Activated T-helper 1 cell treated with Interleukin-2 at 50 U/mL for 16 hours (primary cell): ENCODE measurements at places on chromosomes 7 and 10.

GRCh38 chr7:10860516-10860915, 113.2 kb upstream of the PHF14 start:
- DNase-seq, result no peak

GRCh38 chr10:103512166-103512565, 18.7 kb downstream of the NEURL1 start:
- no peak for DNase-seq

DNA sequence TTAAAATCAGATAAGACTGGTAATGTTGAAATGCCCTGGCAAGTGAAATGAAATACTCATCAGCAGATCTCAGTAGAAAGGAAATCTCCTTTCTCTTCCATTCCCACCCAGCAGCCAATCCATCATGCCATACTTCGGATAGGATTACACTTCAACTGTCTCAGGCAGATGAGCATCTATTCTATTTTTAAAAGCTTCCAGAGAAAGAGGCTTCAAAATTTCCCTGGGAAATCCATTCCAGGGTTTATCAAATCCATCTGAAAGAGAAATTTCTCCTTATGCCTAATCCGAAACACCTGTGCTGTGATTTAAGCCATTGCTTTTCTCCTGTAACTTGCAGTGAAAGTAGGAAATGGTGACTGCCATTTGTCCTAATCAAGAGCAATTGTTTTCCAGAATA, 60.4 kb upstream of the RAPGEF5 start:
- DNase-seq, result no peak

GRCh38 chr7:70812511-70812910, 319.4 kb upstream of the GALNT17 start:
- DNase-seq, result no peak

GRCh38 chr10:21513405-21513788, 12.1 kb downstream of the SKIDA1 start:
- DNase-seq, result no peak

DNA sequence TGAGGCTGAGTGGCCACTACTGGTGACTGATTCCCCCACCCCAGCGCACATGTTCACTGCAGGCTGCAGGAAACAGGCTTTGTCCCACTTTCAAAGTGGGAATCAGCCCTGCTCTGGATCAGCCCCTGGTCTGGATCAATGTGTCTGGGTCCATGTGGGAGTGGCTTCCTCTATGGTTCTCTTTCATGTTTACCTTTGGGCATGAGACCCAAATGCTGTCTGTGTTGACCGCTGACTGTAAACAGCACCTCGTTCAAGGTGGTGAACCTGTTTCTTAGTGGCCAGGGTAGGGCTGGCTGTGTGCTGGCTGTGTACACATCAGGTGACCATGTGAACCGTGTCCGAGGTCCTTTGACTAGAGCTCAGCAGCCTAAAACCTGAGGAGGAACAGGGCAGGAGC, 121.8 kb downstream of the CAMK1D start:
- DNase-seq, result no peak

DNA sequence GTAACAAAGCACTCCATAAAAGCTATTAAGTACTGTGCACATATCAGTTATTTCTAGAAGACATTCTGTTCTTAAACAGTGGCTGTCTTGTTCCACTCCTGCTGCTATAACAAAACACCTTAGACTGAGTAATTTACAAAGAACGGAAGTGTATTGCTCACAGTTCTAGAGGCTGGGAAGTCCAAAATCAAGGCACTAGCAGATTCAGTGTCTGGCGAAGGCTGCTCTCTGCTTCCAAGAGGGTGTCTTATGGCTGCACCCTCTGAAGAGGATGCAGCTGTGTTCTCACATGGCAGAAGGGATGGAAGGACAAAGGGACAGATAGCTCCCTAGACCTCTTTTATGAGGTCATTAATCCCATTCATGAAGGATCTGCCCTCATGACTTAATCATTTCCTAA, 424.2 kb upstream of the ZMIZ1 start:
- no peak for DNase-seq

DNA sequence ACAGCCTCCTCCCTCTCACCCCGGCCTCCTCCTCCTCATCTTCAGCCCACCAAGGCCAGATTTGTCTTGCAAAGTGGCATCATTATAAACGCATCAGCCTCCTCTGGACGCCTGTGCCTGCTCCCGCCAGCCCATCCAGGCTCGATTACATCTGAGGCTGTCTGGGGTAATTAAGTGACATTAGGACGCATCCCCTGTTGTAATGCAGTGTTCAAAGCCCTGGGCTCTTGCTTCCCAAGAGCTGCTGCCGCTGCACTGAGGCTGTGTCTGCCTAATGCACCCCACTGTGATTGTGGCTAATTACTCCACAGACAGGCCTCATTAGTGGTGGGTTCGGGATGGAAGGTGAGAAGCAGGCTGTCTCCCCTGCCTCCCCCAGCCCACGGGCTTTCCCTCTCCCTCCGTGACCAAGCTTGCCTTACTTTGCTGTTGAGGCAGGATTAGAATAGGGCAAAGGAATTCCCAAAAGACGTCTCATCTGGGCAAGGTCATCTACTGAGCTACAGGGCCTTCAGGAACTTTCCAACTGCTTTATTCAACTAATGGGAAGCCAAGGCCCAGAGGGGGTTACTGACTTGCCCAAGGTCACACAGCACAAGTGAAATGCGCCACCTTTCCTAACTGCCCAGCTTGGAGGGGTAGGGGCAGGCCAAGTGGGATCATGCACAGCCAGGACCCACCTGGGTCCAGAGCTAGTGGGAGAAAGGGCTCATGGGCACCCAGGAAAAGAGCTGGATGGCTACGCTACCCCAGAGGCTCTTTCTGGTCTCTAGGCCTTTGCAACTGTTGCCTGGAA, 66.2 kb upstream of the PCBD1 start:
- no peak for DNase-seq

GRCh38 chr7:64946772-64947171, 43.7 kb downstream of the ZNF273 start:
- no peak for DNase-seq

DNA sequence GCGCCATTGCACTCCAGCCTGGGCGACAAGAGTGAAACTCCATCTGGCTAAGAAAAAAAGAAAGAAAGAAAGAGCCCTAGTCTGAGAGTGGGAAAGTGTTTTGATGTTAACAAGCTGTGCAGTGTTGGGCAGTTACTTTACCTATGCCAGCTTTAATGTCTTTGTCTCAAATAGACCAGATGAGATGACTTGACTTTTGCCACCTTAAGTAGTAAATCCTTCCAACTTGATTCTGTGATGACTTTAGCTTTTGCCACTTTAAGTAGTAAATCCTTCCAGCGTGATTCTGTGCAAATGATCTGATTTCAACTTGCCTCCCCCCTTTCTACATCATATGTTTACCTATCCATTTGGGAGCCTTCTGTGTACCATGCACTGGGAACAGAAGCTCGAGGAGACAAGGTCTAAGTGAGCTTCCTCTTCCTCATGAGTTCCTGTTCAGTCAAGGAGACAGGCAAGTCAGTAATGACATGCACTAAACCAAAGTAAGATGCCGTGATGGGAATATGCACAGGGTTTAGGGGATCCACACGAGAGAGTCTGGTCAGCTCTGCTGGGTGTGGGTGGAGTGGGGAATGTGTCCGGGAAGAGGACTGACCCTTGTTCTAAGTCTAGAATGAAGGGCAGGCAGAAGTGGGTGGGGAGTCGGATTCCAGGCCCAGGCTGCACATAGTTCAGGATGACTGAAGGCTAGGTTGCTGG, 17.2 kb downstream of the INPP5F start:
- no peak for DNase-seq

DNA sequence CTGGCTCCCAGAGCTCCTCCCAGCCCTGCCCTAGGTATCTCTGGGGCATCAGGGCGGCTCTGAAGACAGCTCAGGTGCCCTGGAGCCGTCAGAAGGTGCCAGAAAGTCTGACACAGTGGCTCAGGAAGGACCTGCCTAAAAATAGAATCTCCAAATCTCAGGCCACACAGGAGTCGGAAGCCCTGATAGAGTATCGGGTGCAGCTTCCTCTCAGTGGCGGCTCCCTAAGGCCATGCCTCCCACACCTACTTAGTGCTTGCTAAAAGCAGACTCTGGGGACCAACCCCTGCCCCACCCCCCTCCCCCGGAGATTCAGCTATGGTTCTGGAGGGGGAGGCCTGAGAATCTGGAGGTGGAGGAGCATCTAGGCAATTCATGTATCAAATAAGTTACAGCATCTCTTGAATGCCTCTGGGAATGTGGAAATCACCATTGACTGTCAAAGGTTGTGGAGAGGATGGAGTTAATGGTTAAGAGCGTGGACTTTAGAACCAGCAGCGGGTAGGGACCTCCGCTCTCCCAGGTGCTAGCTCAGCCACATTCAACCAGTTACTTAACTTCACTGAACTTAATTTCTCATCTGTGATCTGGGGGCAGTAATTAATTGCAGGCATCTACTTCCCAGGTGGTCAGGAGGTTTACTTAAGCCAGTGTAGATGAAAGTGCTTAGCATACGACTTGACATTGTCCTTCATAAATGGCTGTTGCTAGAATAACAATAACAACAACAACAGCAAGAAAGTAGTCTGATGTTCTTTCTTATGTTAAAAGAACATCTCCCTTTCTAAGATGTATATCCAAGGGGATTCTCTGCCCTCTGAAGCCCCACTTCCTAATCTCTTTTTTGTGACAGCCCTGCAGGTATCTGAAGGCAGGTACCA, 38.6 kb upstream of the MXI1 start:
- DNase-seq, result no peak

DNA sequence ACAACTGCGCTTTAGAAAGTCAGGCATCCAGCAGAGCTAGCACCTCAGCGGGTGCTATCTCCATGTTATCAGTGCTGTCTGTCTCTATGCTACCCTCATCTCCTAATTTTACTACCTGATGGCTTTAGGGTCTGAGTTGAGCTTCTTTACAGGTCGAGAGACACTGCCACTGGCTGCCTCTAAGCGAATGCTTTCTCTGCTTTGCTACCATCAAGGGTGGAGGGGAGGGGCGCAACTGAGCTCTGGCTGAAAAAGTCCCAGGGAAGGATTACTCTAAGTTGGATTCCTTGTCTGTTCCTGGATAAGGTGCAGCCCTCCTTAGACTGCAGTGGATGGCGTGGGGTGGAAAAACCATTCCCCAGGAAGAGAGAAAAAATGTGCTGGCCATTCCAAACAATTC, 105.7 kb downstream of the CDK14 start:
- DNase-seq, result no peak

DNA sequence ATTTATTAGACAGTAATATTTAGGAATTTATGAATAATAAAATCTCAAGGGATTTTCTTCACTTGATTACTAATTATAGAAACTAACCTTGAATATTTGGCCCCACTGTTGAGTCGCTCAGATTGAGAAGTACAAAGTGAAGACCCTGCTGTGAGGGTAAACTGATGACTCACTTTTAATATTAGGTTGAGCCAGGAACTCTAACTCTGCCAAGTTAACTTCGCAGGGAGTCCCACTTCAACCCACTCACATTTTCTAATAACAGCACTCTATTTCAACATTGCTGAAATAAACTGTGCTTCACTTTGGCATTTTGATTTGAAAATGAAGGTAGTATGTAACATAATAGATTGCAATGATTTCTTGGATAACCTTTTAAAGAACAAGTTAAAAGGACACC, 200.7 kb downstream of the POLR1F start:
- DNase-seq, result no peak

GRCh38 chr7:158005531-158005930, 582.1 kb downstream of the PTPRN2 start:
- DNase-seq, result no peak

DNA sequence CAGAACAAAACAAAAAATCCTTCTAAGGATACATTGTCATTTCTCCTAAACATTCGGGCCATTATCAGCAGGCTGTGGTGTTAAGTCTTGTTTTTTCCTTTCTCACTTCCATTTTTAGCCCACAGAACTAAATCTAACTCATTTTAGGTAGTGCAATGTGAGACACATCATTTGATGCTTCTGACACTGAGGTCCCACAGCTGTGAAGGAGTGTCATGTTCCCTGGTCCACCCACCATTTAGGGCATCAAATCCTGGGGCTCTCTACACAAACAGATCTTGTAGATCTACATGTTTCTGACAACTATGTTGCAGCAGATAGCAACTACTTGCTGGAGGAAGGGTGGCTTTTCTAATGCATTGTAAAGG, 232.5 kb upstream of the IGFBP3 start:
- DNase-seq, result no peak

GRCh38 chr10:33352175-33352574, 17.7 kb upstream of the NRP1 start:
- DNase-seq, result no peak

- no peak for DNase-seq
Observed at GRCh38 chr10:91381257-91381891, 28.8 kb upstream of the HECTD2 start.

DNA sequence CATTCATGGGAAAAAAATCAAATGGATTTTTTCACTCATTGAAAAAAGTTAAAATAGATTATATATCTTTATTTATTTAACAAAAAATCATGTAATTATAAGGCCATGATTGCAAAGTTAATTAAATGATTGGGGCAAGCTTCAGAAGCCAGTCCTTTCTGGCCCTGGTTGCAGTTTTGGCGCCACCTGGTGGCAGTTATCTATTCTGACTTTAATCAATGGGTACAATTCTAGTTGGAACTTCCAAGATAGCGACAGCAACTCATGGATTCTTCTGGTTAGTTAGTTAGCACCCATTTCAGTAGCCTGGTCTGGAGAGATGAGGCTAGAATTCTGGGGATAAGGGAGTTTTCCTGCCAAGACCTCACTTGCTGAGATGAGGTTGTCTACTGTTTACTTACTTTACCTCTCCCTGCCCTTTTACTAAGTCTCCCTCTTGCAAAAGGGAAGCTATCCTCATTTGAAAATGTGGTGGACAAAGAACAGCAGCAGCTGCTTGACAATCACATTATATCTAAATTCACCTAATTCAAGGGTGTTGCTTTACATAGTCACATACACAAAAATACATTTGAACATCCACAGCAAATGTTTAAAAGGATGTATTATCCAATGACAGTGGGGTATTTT, 42.3 kb downstream of the NOC3L start:
- peak; percentile 27 for DNase-seq
